ENCODE measurements at places on chromosomes 7 and 10. TPM values are rescaled to one million over a fixed set of nuclear protein-coding genes. Genes with fewer than 3 reads are reported as not detected.

CADPS2 gene
- total RNA-seq, result 31.9 TPM

FAM13C gene
- 9.6 TPM for total RNA-seq

TLX1 gene
- total RNA-seq, result not detected

GRCh38 chr7:142799437-142799835, 28.7 kb downstream of the PRSS2 start:
- no peak for DNase-seq
